Fibroblast of skin of right quadriceps (primary cell): ENCODE measurements at places on chromosomes 16 and 17.

DNA sequence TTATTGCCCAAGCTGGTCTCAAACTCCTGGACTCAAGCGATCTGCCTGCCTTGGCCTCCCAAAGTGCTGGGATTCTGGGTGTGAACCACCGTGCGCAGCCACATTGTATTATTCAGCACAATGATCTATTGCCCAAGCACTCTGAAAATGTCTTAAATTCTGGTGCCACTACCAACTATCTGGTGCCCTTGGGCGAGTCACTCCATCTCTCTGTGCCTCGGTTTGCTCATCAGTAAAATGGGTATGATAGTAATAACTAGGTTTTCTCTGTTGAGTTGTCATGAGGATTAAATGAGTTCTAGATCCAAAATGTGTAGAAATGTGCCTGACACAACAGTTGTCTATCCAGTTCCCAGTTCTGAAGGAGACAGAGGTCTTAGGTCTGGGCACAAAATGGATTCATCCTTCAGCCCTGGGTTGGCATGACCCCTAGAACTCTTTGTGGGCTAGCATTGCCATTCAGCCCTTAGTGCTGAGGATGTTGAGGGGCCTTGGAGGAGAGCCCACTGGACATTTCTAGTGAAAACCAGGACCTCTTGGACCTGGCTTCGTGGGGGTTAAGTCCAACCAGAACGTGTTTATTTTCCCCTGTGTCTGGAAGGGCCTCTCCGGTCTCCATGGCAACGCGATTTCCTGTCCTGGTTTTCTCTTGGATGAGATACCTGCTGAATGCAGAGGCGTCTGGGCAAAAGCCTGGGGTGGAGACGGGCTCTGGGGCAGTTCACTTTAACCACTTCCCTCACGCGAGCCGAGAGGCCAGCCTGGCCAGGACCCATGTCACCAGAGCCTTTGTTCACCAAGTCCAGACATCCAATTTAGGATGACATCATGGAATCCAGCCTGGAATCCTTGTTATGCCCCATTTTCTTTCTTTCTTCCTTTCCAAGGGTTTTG is 43.7 kb upstream of the TNRC6A start:
- peak; percentile 71 for DNase-seq

- no peak for DNase-seq
Measured at GRCh38 chr16:8614435-8615029, 7.0 kb upstream of the METTL22 start.

DNA sequence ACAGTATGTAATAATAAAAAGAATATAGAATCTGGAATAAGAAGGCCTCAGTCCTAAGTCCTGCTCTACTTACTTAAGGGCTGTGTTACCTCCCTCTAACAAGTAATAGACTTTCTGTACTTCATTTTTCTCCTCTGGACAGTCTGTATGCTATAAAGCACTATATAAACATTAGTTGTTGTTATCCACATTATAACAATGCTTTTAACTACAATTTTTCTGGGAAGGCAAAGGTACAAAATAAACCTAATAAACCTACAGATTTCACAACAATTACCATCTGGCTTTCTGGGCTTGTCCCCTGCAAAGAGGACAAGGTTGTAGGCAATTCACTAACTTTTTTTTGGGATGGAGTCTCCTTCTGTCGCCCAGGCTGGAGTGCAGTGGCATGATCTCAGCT is 32.7 kb downstream of the RFFL start:
- DNase-seq: no peak

- peak; percentile 23 for DNase-seq
Measured at GRCh38 chr17:9402590-9403199, 172.9 kb downstream of the STX8 start.

DNA sequence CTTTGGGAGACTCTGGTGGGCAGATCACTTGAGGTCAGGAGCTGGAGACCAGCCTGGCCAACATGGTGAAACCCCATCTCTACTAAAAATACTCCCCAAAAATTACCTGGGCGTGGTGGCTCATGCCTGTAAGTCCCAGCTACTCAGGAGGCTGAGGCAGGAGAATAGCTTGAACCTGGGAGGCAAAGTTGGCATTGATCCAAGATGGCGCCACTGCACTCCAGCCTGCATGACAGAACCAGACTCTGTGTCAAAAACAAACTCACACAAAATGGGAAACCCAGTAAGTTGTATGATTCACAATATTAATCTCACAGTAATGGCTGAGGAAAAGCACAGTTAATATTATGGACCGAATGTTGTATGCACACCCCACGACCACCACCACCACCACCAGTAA is 24.3 kb downstream of the WSB1 start:
- no peak for DNase-seq
